ENCODE measurements at places on chromosomes 11 and 22.

- DNase-seq: no peak
These were observed 48.6 kb downstream of the EHF start for GRCh38 chr11:34669458-34669857.

GRCh38 chr11:69385144-69385820 lies 91.3 kb downstream of the MYEOV start:
- no peak for DNase-seq

GRCh38 chr11:27497284-27497866 lies 9.2 kb downstream of the LIN7C start:
- no peak for DNase-seq

DNA sequence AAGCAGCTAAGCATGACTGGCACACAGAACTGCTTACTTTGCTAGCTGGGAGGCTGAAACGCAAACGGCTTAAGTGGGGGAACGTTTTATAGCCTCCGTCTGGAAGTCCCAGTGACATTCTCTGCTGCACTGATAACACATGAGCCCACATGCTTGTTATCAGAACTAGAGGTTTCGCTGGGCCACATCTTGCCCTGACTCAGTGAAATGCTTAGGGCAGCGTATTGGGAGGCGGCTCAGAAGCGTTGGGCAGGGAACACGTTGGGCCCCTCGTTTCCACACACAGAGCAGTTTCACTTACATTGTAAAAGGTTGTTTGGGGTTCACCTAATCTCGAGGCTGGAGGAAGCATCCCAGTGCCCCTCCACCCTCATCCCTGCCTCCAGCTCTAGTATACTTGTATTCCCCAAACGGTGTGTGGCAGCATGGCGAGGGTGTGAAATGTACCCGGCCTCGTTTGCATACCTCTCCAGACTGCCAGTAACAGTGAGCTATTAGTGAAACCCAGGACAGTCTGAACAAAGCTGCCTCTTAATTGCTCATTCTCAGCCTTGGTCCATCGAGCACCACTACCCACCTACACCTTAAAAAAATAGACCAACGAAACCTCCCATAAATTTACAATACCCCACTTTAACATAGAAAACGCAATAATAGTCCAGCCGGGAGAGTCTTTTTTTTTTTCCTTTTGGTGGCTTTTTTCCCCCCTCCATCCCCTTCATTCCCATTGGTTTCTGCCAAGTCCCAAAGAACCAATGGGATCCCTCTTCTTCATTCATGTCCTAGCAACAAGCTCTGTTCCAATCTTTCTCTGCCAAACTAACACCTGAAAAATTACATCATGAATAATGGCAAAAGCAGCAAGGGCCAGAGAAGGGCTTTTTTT lies 218.8 kb upstream of the SORL1-AS1 start:
- DNase-seq: peak; percentile 88

DNA sequence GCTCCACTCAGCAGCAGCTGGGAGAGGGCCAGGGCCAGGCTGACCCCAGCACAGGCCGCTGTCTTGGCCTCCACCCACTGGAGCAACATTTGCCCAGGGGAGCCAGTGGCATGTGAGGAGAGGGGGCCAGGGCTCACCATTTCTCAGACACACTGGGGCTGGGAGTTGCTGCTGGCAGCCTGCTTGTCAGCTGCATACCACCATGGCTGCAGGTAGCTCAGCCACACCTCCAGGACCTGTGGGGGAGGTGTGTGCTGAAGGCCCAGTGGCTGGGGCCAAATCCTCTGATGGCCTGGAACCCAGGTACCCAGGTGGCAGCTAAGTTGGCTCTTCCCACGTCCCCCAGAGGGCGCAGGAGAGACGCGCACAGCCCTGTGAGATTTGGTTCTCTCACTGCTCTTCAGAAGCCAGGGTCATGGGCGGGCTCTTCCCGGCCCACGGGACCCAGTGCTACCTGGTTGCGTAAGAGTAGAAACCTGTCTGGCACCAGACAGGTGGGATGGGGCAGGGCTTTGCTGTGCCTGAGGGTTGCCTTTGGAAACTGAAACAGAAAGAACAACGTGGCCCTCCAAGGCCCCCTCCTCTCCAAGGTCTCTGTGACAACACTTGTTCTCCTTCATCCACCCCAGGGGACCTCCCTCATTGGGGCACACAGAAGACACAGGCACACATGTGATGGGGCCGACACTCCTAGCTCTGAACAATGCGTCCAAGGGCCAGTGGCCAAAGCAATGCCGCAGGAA lies 98.8 kb downstream of the MED15 start:
- no peak for DNase-seq

GRCh38 chr11:130118636-130119387 lies 40.8 kb upstream of the ST14 start:
- no peak for DNase-seq

DNA sequence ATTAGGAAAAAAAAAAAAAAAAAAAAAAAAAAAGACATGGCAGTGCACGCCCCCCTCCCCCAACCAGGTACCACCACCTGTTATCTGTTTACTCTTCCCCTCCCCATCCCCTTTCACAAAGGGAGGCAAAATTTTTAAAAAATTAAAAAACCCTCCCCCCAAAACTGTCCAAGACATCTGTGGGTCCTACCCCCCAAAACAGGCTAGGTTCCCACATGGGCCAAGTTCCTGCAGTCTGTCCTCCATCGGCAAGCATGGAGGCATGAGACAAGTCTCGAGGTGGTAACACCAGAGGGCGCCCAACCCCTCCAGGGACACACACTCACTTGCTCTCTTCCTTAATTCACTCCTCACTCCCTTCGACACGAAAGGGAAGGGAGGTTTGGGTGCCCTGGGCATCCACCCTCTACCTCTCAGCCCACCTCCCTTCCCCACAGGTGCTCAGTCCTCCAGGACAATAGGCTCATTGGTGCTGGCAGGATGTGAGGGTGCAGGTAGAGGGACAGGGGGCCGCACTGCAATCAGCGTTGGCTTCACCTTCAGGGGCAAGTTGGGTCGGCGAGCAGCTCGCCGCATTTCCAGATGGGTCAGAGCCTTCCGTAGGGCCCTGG lies 2.2 kb upstream of the TUT1 start:
- DNase-seq: no peak

DNA sequence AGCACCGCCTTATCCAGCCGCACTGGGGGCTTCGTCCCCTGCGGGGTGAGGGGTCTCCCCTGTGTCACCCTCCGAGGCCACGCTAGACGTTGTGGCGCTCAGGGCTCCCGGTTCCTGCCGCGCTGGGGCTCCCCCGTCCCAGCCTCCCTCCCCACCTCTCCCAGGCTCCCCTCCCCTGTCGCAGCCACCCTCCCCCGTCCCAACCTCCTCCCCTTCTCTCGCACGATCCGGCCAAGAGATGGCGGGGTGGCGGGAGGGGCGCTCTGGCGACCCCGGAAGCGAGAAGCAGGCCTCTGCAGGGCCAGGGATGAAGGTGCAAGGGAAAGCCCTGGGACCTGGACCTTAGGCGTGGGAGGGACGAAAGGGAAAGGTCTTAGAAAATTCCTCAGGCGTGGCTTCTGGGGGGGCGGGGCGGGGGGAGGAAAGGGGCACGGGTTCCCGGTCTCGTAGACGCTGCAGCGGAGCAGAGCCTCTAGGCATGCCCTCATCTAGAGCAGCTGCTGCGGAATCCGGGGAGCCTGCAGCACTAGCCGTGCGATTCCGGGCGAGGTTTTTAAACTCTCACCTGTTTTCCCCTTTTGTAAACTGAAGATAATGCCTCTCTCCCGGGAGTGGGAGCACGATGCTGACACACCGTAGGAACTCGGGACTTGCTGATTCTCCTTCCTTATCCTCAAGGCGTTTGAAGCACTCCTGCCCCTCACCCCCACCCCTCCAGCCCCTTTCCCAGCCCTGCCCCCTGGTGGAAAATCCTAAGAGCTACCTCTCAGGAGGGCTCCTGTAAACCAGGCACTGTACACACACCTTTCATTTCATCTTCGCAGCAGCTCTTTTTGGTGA lies 14.4 kb downstream of the KCNJ5 start:
- DNase-seq: no peak

GRCh38 chr22:43230971-43231723 lies 44.2 kb upstream of the TTLL12 start:
- DNase-seq: no peak

- no peak for DNase-seq
These were observed 144.9 kb downstream of the BCR start for GRCh38 chr22:23325183-23325582.

DNA sequence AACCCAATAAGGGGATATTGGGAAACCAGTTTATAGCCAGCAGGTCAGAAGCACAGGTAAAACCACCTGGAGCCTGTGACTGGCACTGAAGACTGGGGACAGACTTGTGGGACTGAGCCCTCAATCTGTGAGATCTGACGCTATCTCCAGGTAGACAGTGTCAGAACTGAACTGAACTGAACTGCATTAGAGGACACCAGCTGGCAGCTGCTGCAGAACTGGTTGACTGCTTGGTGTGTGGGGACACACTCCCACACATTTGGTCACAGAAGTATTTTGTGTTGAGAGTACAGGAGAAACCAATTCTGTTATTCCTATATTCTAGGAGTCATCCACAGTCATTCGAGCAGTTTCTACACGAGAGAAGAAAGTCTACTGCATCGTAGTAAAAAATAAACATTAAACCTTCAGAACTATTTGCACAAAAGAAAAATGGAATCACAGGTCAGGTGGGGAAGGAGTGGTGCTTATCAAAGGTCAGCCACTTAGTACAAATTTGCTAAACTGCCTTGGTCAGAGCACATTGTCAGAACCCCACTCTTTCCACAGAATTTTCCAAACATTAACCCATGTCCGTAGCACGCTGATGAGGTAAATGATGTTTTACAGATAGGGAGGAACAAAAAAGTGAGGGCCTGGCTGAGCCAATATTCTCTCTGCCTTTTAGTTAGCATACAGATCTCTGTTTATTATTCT lies 77.2 kb downstream of the SIK3 start:
- DNase-seq: no peak

DNA sequence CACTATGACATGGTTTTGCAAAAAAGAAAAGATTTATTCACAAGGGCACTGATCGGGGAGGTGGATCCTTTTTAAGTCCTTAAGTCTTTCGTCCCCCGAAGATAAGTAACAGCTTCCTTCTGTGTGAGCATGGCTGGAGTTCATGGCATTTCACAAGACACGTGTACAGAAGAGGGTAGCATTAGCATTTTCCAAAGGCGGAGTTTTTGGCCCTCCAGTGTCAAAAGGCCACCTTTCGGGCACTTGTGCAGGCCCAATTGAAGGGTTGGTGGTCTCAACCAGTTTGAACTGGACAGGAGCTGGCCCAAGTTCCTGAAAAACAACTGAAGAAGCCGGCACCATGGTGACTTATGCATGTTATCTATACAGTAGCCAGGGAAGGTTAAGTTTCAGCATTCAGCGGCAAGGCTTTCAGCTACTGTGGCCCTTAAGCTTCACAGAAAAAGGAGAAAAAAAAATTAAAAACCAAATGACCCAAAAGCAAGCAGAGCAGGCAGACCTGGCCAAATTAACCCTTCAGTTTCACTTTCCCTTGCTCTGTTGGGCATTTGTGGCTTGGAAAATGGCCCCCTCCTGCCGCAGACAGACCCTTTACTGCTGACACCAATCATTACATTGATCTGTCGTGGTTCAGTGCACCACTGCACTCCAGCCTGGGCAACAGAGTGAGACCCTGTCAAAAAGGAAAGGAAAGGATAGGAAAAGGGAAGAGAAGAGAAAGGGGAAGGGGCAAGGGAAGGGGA lies 18.7 kb downstream of the ZNF74 start:
- no peak for DNase-seq

GRCh38 chr11:36022882-36023281 lies 79.0 kb downstream of the LDLRAD3 start:
- DNase-seq: no peak

- no peak for DNase-seq
These were observed 2.8 kb upstream of the GRAMD4 start for GRCh38 chr22:46617207-46617985.

- no peak for DNase-seq
These were observed 255.5 kb downstream of the DYNC2H1 start for GRCh38 chr11:103364687-103365086.

DNA sequence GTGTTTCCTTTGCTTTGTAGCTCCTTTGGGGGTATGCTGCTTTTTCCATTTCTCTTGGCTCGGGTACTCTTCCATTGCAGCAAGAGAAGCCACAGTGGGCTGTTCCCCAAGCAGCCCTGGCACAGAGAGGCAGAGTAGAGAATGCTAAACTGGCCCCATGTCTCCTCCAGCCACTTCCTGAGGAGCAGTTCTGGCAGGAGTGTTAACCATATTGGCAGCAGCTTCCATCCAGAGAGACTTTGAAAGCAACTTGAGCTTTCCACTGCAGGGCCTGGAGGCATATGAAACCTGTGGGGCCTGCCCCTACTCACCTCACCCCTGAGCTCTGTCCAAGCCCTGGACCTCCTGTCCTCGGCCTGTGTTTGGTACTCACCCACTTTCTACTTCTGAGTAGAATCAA lies 61.8 kb downstream of the ALX4 start:
- no peak for DNase-seq

GRCh38 chr11:83102834-83103233 lies 31.1 kb upstream of the RAB30 start:
- no peak for DNase-seq

DNA sequence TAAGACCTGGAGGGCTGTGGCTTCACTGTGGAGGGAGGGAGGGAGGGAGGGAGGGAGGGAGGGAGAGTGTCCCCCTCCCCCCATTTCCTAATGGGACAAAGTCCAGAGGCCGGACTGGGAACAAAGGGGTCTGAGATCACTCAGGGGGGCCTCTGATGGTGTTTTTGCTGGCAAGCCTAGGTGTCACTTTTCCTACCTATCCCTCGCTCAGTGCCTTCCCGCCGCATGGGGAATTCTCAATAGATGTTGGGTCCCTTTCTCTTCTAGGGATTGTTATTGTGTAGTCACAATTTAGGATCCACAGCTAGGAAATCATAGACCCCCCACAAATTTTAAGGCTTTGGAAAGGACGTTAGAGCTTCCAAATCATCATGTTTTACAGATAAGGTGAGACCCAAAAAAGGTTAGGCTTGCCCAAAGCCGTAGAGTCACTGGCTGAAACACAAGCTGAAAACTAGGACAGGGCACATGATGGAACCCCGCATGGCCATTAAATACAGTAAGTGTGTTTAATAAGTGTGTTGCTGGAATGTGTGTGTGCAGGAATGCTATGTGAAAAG lies 4.8 kb upstream of the FTH1 start:
- no peak for DNase-seq

DNA sequence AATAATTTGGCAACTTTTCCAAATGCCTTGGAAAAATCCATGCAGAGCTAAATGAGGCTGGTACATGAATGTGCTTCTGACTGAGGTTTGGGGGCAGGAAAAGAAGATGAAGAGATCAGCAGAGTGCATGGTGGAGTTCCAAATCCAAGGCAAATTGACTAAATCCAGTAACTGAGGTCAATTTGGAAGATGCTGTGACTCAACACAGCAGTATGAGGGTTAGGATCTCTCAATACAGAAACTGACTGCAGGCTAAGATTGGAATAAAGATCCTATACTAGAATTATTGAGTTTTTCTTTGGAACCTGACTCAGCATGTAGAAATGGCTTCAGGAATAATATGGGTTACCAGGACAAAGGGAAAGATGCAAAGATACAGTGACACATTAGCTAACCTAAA lies 99.3 kb upstream of the FAT3 start:
- DNase-seq: no peak
